ENCODE measurements at places on chromosomes 3 and 15.

GRCh38 chr3:169147238-169148008, 516.1 kb downstream of the MECOM start:
- no peak for DNase-seq

GRCh38 chr15:58543664-58544335, 112.0 kb downstream of the LIPC start:
- DNase-seq = no peak

DNA sequence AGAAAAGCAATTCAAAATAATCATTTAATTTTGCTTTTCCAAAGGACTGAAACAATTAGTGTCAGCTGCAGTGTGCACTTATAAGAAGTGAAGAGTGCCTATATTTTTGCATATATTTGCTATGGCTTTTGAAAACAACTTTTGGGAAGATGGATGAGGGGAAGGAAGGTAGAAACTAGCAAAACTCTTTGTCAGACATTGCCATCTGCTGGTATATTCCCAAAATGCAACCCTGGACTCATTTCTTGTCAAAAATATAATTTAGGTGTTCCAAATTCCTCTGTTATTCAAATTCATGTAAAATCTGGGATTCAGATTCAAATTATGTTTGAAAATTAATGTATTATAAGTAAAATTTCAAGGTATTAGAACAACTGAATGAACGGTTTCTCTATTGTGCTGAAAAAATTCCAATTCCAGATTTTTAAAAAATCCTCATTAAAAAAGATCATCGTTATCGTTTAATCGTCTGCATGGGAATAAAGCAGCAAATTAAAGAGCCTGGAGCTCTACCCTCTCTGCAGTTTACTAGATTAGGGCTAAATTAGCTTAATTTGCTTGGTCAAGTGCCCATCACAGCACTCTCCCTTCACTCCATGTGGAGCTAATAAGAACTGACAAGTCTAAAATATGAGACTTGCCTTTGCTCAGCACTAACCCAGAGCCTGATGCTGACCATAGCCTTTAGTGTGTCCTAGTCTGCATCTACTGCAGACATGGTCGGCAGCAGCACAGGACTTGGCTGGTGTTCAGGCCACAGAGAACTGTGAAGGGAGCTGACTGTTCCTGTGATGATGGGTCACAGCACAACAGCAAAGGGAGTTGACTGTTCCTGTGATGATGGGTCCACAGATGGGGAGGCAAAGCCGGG, 67.9 kb upstream of the MITF start:
- DNase-seq = no peak

- DNase-seq = no peak
Observed at GRCh38 chr3:195853996-195854395, 42.3 kb upstream of the MUC4 start.

DNA sequence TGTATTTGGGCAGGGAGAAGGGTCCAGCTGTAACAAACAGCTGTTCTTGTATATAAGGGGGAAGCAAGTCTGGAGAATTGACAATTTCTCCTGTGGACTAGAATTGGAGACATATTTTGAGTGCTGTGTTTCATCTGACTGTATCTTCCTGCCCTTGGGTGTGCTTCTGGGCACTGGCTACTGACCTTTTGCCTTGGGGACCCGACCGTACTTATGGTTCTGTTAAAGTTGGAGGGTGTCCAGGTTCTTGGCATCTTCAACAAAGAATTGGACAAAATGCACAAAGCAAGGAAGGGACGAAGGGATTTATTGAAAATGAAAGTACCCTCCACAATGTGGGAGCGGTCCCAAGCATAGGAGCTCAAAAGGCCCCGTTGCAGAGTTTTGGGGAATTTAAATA, 31.0 kb downstream of the MAP2K1 start:
- no peak for DNase-seq

DNA sequence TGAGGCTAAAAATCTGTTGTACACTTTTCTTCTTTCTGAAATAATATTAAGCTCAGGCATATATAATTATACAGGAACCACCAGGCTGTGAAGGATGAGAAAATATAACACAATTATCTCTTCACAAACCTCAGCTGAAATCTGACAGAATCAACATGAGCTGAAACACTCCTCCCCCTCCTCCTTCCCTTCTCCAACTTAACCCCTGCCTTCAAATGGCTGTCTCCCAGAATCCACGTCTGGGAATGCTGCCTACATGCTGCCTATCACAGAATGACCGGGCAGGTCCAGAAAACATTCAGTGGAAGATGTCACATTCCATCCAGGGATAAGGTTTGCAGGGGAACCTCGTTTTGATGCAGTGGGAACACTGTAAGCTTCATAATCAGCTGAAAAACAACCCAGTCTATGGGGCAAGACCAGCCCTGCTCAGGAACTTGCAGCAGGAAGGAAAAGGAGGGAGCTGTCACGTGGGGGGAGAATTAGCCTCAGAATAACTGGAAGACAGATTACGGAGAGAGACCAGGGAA, 44.0 kb upstream of the SEMA6D start:
- no peak for DNase-seq

DNA sequence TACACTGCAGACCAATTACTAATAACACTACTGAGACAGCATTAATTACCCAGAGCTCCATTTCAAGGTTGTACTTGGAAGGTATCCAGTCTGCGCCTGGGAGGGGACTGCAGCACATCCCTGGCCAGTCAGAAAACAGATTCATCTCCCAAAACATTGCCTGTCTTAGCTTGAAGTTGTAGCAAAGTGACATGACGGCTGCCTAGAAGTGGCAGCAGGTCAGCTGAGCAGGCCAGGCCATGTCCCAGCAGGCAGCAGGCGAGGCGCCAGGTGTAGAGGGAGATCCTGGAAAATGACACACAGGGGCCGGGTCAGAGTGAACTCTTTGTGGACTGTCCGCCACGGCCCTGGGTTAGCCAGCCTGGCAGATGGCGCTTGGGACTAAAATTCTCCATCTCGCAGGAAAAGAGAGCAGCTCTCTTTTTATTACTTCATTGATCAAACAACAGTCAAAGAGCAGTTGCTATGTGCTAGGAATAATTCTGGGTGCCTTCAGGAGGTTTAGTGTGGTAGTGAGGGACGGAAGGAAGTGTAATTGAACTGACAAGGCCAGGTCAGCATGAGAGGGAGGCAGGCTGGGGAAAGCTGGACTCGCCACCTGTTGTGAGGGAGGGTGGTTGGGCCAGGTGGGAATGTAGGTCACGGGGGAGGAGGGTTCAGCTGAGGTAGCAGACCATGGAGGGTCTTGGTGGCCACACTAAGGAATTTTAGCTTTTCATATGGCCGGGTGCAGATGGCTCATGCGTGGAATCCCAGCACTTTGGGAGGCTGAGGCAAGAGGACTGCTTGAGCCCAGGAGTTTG, 1.3 kb upstream of the MAP6D1 start:
- no peak for DNase-seq

- DNase-seq = no peak
Observed at GRCh38 chr15:91070872-91071271, 29.2 kb upstream of the SV2B start.

DNA sequence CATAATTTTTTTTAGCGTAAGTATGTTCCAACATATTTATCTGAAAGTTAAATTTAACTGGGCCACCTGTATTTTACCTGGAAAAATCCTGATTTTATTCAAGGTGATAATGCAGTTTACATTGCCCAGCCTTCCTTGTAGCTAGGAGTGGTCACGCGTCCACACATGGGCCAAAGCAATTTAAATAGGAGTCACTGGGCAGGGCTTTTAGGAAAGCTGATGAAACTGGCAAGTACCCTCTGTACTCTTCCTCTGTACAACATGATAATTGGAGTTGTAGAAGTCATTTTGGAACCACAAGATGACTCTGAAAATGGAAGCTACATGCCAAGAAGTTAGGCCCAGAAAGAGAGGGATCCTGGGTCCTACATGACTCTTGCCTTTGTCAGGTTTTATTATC, 9.5 kb downstream of the BTD start:
- no peak for DNase-seq

GRCh38 chr15:46815765-46816164, 901.5 kb upstream of the SEMA6D start:
- no peak for DNase-seq

DNA sequence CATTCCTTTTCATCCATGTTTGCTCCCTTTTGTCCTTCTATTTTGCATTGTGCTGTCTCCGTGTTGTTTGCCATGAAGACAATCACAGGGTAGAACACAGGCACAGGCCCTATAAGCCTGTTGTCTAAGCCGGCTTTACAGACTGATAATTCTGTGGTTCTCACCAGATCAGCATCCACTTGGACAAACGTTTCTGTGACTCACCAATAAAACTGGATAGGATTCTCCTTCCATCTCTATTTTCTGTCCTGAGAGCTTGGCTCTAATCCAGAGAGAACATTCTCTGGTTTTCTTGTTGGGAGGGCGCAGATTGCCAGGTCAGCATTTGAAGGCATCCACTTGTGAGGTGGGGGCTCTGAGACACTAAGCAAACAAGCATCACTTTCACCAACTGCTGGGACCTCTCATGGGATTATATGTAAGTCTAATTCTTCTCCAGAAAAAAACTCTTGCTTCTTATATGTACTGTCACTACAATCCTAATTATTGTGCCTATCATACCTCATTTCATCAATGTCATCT, 101.6 kb downstream of the ERC2 start:
- DNase-seq = no peak

DNA sequence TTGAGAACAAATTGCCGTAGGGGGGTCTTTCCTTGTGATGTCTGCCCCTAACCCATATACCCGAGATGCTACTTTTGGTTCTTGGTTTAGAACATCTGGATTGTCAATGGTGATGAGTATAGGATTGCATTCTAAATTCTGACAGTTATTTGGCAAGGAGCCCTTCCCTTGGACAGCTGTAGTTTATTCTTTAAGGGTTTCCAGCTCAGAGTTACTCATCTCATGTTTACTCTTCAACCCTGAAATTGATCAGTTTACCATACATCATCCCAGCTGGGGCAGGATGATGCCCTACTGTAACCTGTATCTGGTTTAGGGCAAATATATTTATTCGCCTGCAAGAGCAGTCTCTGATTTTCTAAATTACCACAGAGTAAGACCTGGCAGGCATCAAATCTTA, 85.7 kb upstream of the XCR1 start:
- DNase-seq = no peak

- DNase-seq = no peak
Observed at GRCh38 chr3:184559336-184559735, 2.2 kb upstream of the EPHB3 start.

Measured in stimulated activated CD8-positive, alpha-beta memory T cell treated with anti-CD3 and anti-CD28 coated beads, Interleukin-12 subunit alpha, Interleukin-12 subunit beta, amount 100 ng/mL, for 4 hours (primary cell).